HS-27A (cell line): ENCODE measurements at places on chromosomes 1 and 21.

- no peak for DNase-seq
These were observed at the start of gene FAM151A for GRCh38 chr1:54623216-54624007. TSS of gene FAM151A (minus strand) at chr1:54623525. CDS start at chr1:54623395, 130 bp downstream.

DNA sequence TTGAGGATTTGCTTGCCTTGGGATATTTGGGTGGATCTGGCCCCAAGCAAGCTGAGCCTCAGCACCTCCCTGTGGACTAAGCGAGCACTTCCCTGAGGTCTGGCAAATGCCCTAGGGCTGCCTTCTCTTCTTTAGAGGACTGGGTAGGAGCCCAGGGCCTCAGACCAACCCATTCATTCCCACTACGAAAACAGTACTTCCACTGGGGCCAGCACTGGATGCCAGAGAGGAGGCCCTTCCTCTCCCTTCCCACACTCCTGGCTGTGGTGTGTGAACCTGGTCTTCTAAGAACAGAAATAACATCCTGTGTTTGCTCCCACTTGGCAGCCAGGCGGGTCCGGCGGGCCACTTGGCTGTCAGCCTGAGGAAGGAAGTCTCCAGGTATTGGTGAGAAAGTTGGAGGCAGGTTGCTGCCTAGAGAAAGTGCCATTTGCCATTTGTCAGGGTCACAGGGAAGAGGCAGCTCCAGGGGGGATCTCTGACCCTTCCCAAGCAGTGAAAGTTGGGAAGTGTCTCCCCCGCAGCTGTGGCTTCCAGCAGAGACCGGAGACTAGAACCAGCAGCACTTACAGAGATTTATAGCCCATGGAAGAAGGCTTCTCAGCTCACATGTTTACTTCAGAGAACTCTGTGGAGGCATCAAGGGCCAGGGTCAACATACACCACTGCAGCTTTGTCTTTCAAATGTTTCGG is 323.5 kb downstream of the SIPA1L2 start:
- no peak for DNase-seq

DNA sequence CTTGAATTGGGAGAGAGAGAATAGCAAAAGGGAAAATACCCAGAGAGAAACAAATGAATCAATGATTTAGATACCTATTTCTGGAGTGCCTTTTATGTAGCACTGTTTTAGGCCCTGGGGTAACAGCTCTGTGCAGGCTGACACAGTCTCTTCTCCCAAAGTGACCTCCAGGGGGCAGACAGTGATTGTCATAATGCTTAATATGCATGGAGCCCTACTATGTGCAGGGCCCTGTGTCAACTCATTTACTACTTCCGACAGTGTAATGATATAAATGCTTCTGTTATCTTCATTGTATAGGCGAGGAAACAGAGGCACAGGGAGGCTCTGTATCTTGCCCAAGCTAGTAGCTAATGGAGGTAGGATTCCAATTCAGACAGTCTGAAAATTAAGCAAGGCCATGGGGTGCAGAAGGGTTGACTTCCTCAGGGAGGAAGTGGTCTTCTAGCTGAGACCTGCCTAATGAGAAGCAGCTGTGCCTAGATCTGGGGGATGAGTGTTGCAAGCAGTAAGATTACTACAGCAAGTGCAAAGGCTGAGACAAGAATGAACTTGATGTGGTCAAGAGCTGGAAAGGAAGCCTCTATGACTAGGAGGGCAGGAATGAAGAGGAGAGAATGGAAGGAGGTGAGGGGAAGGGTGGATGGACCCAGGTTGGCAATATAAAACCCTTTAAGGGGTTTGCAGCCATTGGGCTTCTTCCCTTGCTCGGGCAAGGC is 16.2 kb upstream of the SERINC2 start:
- peak; percentile 86 for DNase-seq

GRCh38 chr1:31609514-31610118 is 7.9 kb upstream of the HCRTR1 start:
- DNase-seq, result no peak

DNA sequence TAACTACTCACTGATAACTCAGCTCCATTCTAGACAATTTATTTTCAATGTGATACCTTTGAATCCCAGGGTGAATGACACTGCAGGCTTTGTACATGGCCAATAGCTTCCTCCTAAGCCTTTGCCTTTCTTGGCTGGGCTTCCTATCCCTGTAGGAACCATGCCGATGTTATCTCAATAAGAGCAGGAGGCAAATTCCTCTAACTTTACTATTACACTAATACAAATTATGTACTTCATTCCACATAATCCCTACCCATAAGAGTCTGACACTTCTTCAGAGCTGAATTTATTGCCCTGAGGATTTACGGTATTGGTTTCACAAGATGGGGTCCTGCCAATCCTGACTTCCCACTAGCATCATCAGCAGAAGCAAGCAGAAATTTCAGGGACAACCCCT is 14.0 kb downstream of the TGFBR3 start:
- DNase-seq, result no peak

- DNase-seq, result no peak
These were observed at the start of gene CNIH3 for GRCh38 chr1:224615861-224616755. TSS of gene CNIH3 (plus strand) at chr1:224616317. CDS start at chr1:224617175, 858 bp downstream.
